Activated CD4-positive, alpha-beta T cell treated with anti-CD3 and anti-CD28 coated beads, Interleukin-10, Interleukin-2, amounts not matched to agents 100 ng/mL and 50 ng/mL, durations not matched to agents 16 hours and 8 hours (primary cell): ENCODE measurements at places on chromosomes 2 and 18.

DNA sequence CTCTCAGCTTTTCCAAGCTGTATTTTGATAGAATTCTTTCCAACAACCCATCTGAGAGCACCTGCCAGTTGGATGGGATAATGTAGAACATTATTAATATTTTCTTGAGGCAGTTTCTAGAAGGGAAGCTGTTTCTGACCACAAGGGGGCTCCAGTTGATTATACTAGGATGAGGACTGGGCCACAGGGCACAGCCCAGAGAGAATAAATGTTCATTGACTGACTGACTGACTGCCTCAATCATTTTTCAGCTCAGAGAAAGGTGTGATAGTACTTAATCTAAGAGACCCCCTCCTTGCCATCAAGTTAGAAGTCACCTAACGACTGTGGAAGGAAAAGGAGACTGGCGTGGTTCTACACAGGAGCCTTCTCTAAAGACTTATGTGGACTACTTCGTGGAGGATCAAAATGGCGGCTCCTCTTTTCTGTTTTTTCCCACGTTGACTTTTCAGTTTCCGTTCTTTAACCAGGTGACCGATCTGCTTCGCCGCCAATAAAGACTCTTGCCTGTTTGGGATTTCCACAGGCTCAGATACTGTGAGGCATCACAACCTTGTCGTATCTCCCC lies 31.9 kb upstream of the CREG2 start:
- peak; percentile 72 for DNase-seq

DNA sequence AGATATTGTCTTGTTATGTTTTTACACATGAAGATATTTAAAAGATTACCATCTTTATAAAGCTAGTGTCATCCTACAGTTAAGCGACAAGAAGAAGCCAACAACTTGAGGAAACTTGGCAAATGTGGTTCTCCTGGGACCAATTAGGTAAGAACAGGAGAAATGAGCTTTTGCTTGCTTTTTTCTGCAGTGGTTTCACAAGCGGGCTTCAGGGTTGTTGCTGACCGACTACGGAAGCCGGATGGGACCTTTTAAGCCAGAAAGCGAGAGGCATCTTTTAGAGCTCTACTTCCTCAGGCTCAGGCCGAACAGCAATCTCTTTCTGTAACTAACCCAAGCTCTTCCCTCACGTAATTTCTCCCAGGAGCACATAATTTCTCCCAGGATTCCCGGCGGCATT lies 256.5 kb downstream of the CNTNAP5 start:
- DNase-seq: no peak

- peak; percentile 52 for DNase-seq
Measured at GRCh38 chr18:74996055-74996454, 212.9 kb downstream of the PTGR3 start.

- peak; percentile 43 for DNase-seq
Measured at GRCh38 chr2:215917953-215918620, 95.3 kb downstream of the MREG start.

DNA sequence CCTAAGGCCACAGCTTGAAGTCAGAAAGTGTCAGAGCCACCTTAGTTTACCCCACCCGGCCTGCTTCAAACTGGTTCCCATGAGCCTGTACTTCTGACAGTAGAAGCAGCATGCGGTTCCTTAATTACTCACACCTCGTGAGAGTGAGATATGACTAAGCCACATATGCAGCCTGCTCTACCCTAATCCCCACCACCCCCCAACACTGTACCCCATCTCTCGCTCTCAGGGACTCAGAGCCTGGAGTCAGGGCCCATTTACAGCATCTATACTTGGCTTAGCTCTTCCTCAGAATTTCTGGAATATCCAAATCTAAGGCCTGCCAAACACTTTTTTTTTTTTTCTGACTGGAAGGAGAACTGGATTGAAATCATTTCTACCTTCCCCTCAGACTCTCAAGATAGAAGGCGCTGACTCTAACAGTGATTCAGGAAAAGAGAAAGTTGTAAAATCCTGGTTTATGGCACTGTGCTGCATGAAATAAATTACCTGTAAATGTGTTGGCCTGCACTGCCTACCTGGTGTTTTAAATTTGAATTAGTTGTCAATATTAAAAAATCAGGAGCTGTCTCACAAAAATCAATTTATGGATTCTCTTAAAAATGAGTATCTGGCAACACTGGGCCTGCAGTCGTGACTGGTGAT lies 360.0 kb downstream of the RND3 start:
- DNase-seq: no peak

DNA sequence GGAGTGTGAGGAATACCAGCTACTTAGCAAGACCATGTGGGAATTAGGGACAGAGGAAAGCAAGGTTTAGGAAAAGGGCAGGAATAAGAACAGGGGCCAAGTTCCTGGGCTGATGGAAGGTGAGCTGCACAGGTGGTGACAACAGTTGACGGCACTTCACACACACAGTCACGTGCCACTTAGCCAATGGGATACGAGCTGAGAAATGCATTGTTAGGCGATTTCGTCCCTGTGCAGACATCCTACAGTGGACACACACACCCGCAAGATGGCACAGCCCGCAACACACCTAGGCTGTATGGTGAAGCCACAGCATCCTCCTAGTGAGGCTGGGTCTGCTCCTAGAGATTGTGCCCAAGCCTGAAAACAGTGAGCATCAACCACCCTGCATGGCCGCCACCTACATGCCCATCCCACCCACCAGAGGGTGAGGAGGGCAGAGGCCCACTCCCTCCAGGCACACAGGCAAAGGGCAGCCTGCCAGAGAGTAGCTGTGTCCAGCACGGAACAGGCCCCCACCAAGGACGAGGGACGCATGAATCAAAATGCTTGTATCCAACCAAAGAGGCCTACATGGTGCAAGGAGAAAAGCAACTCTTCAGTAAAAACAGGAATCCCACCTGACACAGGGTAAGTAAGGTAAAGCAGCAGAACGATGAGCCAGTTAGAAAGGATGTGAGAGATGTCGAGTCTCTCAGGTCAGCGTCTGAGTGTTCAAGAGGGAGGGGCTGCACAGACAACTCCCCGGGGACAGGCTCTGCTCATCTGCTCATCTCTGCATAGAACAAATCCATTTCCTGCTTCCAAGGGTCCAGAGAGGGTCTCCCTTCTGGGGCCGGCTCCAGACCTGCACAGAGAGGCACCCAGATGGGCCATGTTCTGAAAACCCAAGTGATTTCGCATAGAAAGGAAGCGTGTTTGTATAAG lies 51.3 kb downstream of the ZNF516 start:
- DNase-seq: no peak

DNA sequence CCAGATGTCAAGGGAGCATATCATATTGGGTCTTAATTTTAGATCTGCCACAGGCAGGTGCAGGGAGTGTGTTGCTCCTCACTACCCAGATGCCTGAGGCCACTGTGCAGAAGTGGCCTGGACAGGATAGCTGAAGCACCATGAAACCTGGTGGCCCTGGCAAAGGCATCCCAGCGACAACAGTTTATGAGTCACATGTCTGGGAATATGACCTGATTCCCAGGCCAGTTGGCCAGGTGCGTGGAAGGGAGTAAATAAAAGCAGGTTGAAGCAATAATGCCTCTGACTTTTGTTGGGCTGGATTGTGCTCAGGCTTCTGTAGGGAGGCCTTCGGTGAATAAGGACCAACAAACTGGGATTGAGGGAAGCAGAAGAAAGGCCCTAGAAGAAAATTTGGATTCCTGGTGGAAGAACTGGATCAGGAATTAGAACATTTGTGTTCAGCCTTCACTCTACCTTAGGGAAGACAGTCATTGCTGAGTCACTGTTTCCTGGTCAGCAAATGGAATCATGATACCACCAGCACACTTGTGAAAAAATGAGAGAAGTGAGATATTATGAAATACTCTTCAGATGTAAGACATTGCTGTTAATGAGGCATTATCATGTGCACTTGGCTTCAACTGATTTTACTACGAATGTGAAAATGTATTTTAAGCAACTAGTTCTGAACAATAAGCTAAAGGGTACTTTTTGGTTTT lies 78.4 kb upstream of the ZNF516 start:
- DNase-seq: no peak

GRCh38 chr2:38233231-38233983 lies 143.7 kb downstream of the ATL2 start:
- no peak for DNase-seq

GRCh38 chr18:37499044-37499443 lies 66.6 kb downstream of the CELF4 start:
- DNase-seq: no peak

DNA sequence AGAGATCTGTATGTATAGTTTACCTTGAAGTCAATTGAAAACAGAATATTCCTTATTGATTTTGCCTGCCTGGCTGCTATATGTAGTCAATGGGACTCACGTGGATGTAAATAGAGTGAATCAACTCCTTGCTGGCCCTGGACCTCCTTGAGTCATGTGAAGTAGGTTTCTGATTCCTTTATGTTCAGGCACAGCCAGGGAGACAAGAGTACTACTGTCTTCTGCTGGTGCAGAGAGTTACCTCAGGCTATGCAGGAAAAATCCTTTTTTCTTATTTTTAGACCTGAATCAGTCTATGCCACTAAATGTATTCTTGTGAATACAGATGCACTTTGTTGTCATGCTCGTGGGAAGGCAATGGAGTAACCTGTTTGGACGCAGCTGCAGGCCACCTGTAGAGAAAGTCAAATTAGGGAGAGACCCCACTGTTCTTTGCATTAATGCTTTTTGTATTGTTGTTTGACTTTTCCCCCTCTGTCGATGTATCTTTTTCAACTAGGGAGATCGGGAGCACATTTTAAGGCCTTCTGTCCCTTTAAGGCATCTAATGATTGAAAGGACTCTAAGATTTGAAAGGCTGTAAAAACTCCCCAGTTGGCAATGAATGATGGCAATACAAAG lies 473.9 kb downstream of the ARHGAP15 start:
- no peak for DNase-seq

- no peak for DNase-seq
Measured at GRCh38 chr2:139805441-139805840, 1025.3 kb upstream of the NXPH2 start.

GRCh38 chr2:228658998-228659397 lies 477.5 kb upstream of the SPHKAP start:
- no peak for DNase-seq

DNA sequence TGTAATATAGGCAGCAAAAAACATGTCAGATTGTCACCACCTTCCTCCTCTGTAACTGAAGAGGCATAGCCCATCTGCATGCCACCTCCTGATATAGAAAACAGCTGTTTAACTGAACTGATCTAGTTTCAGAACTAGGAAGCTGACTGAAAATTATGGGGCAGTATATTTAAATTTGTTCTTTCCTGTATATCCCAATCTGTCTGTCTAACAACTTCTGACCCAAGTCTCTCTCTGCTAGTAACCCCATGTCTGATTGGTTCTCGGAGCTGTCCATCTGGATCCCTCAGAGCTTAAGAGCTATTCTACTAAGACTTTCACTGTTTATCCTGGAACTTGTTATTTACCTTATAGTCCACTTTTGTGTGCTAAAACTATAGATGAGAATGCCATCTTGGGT lies 68.2 kb upstream of the SLC35G4 start:
- no peak for DNase-seq

GRCh38 chr2:19955544-19956422 lies 34.1 kb downstream of the WDR35 start:
- DNase-seq: peak; percentile 68

- no peak for DNase-seq
Measured at GRCh38 chr18:77373730-77374445, 124.2 kb downstream of the GALR1 start.

GRCh38 chr2:96163768-96164429 lies 18.7 kb upstream of the DUSP2 start:
- DNase-seq: peak; percentile 72

- DNase-seq: no peak
Measured at GRCh38 chr2:218123986-218124385, 1.8 kb upstream of the CXCR2 start.

DNA sequence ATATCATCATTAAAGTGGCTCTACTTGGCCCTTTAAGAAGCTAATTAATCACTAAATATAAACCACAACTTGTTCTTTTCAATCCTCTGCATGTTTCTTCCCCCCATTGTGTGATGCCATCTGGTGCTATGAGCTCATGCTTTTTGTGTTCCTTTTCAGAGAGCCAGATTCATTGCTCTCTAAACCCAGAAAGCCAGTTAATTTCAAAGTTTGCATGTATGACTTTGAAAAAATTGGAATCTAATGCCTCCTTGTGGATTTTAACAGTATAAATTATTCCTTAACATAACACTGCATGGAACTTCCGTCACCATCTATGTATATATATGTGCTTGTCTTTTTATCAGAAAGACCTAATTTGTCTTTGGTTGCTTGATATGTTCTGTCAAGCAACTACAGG lies 31.1 kb downstream of the TMEM178A start:
- no peak for DNase-seq

DNA sequence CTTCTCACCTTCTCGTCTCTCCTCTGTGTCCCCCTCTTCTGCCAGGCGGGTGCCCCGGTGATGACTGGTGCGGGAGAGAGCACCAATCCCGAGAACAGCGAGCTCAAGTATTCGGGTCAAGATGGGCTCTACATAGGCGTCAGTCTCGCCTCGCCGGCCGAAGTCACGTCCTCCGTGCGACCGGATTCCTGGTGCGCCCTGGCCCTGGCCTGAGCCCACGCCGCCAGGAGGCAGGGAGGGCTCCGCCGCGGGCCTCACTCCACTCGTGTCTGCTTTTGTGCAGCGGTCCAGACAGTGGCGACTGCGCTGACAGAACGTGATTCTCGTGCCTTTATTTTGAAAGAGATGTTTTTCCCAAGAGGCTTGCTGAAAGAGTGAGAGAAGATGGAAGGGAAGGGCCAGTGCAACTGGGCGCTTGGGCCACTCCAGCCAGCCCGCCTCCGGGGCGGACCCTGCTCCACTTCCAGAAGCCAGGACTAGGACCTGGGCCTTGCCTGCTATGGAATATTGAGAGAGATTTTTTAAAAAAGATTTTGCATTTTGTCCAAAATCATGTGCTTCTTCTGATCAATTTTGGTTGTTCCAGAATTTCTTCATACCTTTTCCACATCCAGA lies 31.3 kb downstream of the GATA6 start:
- DNase-seq: no peak

GRCh38 chr2:163751696-163752095 lies 15.9 kb upstream of the FIGN start:
- no peak for DNase-seq

DNA sequence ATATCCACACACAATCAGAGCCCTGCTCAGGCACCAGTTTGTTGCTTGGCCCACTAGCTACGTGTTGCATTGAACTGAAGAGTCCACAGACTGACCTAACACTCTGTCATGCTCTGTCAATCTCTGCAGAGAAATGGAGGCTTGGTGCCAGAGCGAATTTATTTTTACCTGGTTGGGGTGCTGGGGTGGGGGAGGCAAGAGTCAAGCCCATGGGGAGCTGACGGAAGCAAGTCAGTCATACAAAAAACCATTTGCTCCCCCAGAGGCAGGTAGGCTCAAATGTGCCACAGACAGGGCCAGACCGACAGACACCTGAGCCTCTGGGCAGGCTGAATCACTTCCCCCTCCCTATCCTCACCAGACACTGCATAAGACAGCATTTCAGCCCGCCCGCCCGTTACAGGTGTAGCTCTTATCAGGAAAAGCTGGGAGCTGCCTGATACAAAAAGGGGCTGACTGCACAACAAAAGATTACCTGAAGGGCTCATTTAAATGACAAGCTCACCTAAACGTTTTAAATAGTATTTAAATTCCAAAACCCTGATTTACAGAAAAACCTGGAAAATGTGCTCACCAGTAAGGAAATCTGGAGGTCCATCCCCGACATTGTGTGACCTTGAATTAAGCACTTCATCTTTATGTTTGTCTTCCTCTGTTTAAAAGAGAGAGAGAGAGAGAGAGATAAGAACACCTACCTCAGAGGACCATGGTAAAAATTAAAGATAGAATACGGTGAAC lies 2.1 kb upstream of the PCBP1 start:
- DNase-seq: peak; percentile 78

- no peak for DNase-seq
Measured at GRCh38 chr2:86649119-86649947, 25.7 kb upstream of the RNF103 start.
